ENCODE measurements at places on chromosomes 12 and 14. TPM values are rescaled to one million over a fixed set of nuclear protein-coding genes. Genes with fewer than 3 reads are reported as not detected.

OSBPL8 gene
- total RNA-seq = 97.3 TPM

TAS2R10 gene
- total RNA-seq = not detected

LRRK2 gene
- total RNA-seq = 415 TPM

RDH12 gene
- total RNA-seq = 0.20 TPM

DPPA3 gene
- total RNA-seq = not detected

KCNH5 gene
- 0.29 TPM for total RNA-seq

PPP2R3C gene
- 34.2 TPM for total RNA-seq

ACRBP gene
- 3.8 TPM for total RNA-seq

LIN7A gene
- 18.9 TPM for total RNA-seq

MON2 gene
- 58.2 TPM for total RNA-seq

KRT75 gene
- total RNA-seq = not detected

GRCh38 chr12:120429368-120429767 is 8.5 kb upstream of the COX6A1 start:
- no peaks in the 10 kb centered on the region for H3K4me1 ChIP-seq
- no peak overlapping the region for H3K27ac ChIP-seq
- peaks cover 2% of the 10 kb centered on the region for H3K27me3 ChIP-seq
- peak; percentile 15 for DNase-seq

DNA sequence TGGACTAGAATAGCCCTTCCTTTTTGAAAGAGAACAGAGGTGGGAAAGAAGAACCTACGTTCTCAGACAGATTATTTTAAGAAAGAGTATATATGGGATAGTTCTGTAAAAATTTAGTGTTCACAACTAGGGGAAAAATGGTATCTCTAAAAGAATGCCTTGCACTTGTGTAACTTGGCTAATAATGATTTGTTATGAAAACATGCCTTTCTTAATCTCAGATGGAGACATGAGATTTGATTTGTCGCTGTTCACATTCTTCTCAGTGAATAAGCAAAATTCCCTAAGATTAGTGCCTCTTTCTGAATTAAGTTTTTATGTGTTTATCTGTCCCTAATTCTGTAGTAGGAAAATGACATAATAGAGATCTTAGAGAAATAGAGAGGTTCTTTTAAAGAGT is 100.8 kb downstream of the USP15 start:
- peaks cover 19% of the 10 kb centered on the region for H3K36me3 ChIP-seq
- H3K4me1 ChIP-seq = no peaks in the 10 kb centered on the region
- DNase-seq = no peak
- H3K27me3 ChIP-seq = no peaks in the 10 kb centered on the region
- no peak overlapping the region for H3K4me3 ChIP-seq
- H3K27ac ChIP-seq = no peak overlapping the region

GRCh38 chr14:70988452-70988851 is 81.2 kb downstream of the PCNX1 start:
- H3K27ac ChIP-seq = no peak overlapping the region
- no peak for DNase-seq
- H3K4me1 ChIP-seq = no peaks in the 10 kb centered on the region
- no peaks in the 10 kb centered on the region for H3K27me3 ChIP-seq
- H3K36me3 ChIP-seq = peaks cover 9% of the 10 kb centered on the region

DNA sequence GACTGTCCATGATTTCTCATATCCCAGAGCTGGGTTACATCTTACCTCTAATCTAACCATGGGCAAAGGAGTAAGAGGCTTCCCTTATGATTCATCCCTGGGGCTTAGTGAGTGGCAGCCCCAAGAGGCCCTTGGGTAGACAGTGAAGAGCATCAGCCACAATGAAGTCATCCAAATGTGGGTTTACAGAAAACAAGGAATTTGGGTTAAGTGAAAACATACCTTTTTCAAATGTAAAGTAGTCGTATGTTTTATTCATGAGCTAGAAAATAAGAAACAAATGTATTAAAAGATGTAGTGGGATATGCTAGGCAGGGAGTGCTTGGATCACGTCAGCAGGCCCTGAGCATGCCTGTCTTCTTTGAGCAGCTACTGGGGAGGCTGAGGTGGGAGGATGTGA is 54.0 kb upstream of the ELK3 start:
- H3K27ac ChIP-seq = no peak overlapping the region
- H3K4me3 ChIP-seq = no peak overlapping the region
- no peak for DNase-seq
- no peaks in the 10 kb centered on the region for H3K27me3 ChIP-seq
- no peaks in the 10 kb centered on the region for H3K36me3 ChIP-seq

- H3K36me3 ChIP-seq = peaks cover 58% of the 10 kb centered on the region
- H3K27ac ChIP-seq = no peak overlapping the region
Observed at GRCh38 chr12:53182903-53183302, 2.2 kb upstream of the CSAD start.

DNA sequence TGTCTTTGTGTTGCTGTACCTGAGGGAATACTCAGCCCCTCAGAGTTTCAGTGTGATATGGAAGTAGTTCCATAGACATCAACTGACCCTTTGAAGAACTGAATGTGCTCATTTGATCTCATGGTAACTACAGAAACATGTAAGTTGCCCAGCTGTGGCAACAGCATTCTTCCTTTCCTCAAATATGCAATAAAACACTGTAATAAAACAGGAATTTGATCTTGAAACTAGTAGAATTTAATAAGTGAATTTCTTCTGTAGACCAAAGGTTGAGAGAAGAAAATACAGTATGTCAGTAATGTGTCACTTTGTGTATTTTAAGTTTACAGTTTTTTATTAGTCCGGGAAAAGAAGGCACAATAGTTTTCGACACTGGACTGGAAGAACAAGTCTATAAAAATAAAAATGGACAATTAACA is 31.9 kb downstream of the KCTD10 start:
- peak overlapping the region; percentile 58 for H3K27ac ChIP-seq
- DNase-seq = no peak
- no peaks in the 10 kb centered on the region for H3K27me3 ChIP-seq
- peaks cover 10% of the 10 kb centered on the region for H3K4me1 ChIP-seq
- no peak overlapping the region for H3K4me3 ChIP-seq
- peaks cover 57% of the 10 kb centered on the region for H3K36me3 ChIP-seq

GRCh38 chr12:106046947-106047346 is 91.8 kb downstream of the NUAK1 start:
- H3K27me3 ChIP-seq = no peaks in the 10 kb centered on the region
- DNase-seq = no peak
- no peaks in the 10 kb centered on the region for H3K36me3 ChIP-seq
- H3K4me3 ChIP-seq = no peak overlapping the region
- H3K4me1 ChIP-seq = no peaks in the 10 kb centered on the region

- H3K27me3 ChIP-seq = no peaks in the 10 kb centered on the region
- H3K36me3 ChIP-seq = peaks cover 59% of the 10 kb centered on the region
- H3K4me3 ChIP-seq = no peak overlapping the region
- no peaks in the 10 kb centered on the region for H3K4me1 ChIP-seq
- no peak for DNase-seq
Observed at GRCh38 chr12:112964067-112964670, 14.2 kb upstream of the OAS2 start.

DNA sequence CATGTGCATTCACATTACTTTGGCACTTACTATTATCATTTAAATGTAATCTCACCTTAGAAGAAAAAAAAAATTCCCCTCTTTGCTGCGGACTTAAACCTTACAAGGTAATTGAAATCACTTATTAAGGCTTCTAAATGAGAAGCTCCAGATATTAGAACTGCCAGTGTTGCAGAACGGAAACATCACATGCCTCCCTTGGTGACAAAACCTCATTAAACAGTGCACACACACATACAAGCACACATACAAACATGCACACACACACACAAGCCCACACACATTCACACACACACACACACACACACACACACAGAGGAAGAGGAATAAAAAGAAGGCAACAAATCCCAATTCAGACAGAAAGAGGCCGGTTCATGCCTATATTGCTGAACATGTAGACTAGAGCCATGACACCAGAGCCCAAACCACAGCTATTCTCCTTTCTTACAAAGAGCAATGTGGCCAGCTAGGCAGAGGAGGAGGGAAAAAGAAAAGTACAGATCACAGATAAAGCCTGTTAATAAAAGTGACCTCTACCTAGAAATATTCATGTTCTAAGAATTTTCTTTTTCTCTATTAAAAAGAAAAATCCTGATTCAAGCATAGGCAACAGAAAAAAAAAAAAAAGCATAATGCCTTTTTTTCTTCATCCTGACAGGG is 405.2 kb upstream of the FLRT2 start:
- no peaks in the 10 kb centered on the region for H3K27me3 ChIP-seq
- DNase-seq = no peak
- no peaks in the 10 kb centered on the region for H3K4me1 ChIP-seq
- no peaks in the 10 kb centered on the region for H3K36me3 ChIP-seq
- no peak overlapping the region for H3K27ac ChIP-seq

DNA sequence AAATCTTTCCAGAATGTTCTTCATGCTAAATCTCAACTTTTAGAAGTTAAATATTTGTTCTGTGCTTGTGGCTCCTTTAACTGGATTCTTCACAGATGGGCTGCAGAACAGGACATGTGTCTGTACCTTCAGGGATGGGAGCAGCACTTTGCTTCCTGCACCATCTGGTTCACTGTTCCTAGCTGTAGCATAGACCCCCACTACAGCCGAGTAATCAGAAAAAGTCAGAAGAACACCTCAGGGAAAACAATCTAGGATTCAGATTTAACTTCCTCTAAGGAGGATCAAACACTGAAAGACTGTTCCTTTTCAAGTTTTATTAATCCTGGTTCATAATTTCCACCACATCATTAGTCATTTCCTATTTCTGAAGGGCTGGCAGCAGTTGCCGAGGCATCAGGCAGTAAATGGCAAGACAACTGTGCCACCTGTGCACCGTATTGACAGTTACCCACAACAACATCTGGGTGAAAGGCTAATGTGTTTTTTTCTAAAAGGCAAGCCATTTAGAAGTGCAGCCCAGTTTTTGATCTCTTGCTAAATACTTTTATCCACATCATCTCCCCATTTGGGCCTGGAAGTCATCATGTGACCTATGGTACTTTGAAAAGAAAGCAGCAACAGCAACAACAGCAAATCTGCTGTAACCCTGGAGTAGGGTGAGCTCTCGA is 212.8 kb upstream of the BMP4 start:
- no peak for DNase-seq
- no peaks in the 10 kb centered on the region for H3K27me3 ChIP-seq
- no peaks in the 10 kb centered on the region for H3K36me3 ChIP-seq
- peaks cover 3% of the 10 kb centered on the region for H3K4me1 ChIP-seq

DNA sequence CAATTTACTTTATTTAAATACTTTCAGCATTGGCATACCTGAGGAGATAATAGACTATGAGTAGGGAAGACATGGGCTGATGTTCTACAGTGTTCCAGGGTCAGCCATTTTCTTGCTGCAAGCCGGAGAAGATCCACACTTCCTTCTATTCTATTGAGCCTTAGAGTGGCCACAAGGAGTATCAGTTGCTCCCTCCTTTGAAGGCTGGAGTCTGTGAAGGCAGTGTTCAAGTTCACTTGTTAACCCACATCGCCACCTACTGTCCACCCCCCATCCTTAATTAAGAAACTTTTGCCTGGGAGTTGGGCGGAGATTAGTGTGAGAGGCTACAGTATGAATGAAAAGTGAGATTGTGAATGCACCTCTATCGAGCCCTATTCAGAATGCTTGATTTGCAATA is 666.6 kb downstream of the NRXN3 start:
- H3K27ac ChIP-seq = no peak overlapping the region

DNA sequence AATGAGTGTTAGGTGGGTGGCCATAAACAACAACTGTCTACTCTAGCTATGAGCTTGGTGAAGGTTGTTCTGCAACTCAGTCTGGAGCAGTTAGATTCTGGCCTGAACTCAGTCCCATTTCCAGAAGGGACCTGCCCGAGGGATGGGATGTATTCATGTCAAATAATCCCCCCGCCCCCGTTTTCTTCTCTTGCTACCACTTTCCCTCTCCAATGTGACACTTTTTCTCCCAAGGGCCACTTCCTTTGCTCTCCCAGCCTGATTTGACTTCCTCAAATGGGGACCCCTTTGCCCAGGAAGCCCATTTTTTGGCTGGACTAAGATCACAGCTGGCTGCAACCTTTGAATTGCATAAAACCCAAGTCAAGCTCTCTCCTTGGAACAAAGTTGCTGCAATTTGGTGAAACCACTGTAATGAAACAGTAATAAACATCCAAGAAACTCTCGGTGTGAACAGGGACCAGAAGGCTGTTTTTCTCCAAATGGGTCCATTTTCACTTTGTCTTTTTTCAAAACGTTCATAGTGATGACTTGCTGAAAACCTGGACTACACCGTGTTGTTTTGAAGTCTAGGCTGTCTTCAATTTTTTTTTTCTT is 137.2 kb upstream of the GSC start:
- DNase-seq = no peak
- no peaks in the 10 kb centered on the region for H3K4me1 ChIP-seq
- H3K27me3 ChIP-seq = no peaks in the 10 kb centered on the region
- H3K4me3 ChIP-seq = no peak overlapping the region
